ENCODE measurements at places on chromosomes 2 and 18.

- no peak for DNase-seq
Observed at GRCh38 chr2:218890369-218890768, 9.7 kb downstream of the WNT10A start.

DNA sequence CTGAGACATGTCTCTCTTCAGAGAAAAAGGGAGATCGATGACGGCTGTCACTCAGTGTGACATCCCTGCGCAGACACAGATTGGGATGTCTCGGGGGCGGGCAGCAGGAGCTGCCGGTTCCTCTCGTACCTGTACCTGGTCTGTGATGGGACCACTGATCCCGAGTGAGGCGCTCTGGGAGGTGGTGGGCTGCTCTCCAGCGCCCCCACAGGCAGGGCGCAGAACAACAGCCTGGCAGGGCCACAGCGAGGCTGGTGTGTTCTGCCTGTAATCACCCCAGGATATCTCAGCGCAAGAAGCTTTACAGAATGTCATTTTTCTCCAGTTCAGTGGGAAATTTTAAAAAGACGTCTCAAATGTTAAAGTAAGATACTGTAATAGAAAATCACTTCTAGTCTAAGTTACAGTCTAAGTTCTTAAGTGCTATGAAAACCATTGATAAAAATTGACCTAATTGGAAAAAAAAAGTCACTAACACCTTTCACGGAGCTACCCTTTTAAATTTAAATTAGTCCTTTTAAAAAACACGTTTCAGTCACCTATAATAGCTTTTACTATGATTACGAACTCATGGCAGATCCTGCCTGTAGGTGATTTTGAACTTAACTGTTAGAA is 189.8 kb downstream of the SNTG2 start:
- DNase-seq = peak; percentile 30

DNA sequence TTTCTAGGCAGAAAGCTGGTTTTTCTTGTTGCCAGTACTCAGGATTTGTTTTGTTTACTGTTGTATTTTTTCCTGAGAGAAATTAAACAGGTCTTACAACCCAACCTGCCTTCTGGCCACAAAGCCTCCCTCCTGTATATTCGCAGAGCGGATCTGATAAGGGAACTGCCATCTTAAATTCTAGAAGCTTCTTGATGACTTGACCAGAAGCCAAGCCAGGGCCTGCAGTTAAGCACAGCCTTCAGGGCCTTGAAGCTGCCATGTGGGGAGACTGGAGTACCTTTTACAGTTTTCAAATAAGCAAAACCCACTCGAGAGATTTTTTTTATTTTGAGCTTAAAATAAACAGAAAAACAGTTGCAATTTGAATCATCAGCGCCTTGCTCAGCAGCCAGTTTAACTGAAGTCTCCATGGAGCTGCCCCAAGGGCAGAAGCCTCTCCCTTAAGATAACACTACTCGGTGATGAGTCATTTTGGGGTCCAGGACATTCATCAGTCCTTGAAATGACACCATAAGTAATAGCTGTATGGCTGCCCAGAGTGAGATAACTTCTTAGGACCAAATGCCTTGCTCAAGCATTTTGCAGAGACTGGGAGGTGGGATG is 51.5 kb upstream of the PHLPP1 start:
- DNase-seq = no peak

DNA sequence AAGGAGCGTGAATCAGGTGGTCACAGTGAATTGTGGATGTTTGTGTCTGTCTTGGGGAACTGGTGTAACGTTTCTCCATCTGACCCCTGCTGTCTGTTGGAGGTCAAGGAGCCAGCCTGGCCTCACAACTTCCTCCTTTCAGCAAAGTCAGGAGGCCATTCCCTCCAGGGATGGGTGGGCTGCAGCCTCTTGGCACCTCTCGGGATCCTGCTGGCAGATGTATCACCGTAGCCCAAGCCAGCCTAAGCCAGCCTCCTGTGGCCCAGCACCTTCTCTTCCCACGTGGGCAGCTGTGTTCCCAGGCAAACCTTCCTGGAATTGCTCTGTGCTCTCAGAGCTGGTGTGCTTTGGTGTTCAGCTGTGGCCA is 30.5 kb downstream of the HPCAL1 start:
- no peak for DNase-seq

- peak; percentile 27 for DNase-seq
Observed at GRCh38 chr18:62982600-62983251, 267.4 kb downstream of the PHLPP1 start.

GRCh38 chr2:194883711-194884110 is 773.3 kb upstream of the SLC39A10 start:
- no peak for DNase-seq

DNA sequence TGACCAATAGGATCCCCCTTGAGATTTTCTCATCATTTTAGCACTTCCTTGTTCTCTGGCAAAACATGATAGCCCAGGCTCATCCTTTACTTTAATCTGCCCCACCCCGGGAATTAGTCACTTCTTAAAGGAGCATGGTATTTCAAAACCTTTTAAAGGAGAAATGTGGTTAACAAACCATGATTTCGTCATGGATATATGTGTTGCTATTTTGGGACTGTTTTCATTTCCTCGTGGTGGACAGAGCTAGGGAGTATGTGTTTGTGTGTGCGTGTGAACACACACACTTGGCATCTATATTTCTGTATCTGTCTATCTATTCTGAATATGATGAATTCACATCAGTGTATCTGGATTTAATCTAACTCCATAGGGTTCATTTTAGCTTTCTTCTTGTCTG is 128.1 kb downstream of the BIRC6 start:
- no peak for DNase-seq
